Esophagus squamous epithelium (tissue), 5 donors: ENCODE measurements at places on chromosomes 5 and 9.

- H3K27me3 ChIP-seq, result no peaks in the 10 kb centered on the region
- no peak for DNase-seq
- peaks cover 12% of the 10 kb centered on the region for H3K4me1 ChIP-seq
- no peak overlapping the region for H3K4me3 ChIP-seq
- H3K27ac ChIP-seq, result no peak overlapping the region
- H3K36me3 ChIP-seq, result no peaks in the 10 kb centered on the region
Observed at GRCh38 chr5:171424726-171425125, 5.3 kb downstream of the FGF18 start.

DNA sequence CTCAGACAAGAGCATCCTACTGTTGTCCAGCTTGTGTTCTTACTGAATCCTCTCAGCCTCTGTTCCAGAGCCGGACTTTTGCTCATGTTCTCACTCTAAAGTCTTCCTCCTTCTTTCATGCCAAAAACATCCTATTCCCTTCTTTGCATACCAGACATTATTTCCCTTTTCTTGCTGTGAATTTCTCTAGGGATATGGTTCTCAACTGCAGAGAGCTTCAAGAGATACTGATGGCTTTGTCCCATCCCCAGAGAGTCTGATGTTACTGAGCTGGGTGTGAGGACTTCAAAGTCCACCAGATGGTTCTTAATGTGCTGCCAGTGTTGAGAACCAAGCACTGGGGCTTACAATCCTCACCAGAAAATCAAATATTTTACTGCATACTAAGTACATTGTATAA lies 98.6 kb upstream of the FER start:
- H3K27me3 ChIP-seq, result no peaks in the 10 kb centered on the region
- H3K36me3 ChIP-seq, result no peaks in the 10 kb centered on the region
- H3K27ac ChIP-seq, result no peak overlapping the region
- no peaks in the 10 kb centered on the region for H3K4me1 ChIP-seq
- DNase-seq, result no peak

DNA sequence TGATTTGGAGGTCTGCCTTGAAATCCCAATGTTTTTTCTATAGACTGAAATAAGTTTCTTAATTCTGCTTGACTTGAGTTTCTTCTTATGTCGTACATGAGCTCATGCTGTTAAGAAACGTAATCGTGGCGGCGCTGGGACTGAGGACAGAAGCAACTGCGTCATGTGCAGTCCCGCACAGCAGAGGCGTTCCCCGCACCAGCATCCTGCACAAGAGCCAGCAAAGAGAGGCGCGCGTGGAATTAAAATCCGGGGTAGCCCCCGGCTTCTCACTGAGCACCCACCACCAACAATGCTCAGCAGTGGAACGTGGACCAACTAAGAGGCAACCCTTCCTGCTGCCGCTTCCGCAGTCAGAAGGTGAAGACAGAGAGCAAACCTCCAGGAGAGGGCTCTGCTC lies 496.2 kb upstream of the ADAMTS16 start:
- no peaks in the 10 kb centered on the region for H3K36me3 ChIP-seq
- DNase-seq, result no peak
- H3K27ac ChIP-seq, result no peak overlapping the region
- no peaks in the 10 kb centered on the region for H3K4me1 ChIP-seq

DNA sequence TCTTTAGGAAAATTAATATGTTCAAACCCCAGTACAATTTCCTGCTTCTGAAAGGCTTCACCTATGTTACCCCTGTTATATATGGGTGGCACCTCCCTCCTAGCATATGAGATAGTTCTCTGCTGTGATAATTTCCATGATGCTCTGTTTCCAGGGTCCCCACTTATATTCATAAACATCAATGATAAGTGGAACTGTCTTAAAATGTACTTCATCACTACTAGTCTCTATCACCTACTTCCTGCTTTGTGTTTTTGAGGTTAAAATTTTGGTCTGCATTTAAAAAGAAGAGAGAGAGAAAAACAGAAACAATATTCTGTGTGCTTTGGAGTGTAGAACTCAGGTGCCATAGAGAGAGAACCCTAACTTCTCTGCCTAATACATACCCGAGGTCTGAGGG lies 234.7 kb downstream of the HTR1A start:
- H3K4me1 ChIP-seq, result no peaks in the 10 kb centered on the region
- no peaks in the 10 kb centered on the region for H3K27me3 ChIP-seq
- H3K27ac ChIP-seq, result no peak overlapping the region
- no peak for DNase-seq
- no peaks in the 10 kb centered on the region for H3K36me3 ChIP-seq
- H3K4me3 ChIP-seq, result no peak overlapping the region

DNA sequence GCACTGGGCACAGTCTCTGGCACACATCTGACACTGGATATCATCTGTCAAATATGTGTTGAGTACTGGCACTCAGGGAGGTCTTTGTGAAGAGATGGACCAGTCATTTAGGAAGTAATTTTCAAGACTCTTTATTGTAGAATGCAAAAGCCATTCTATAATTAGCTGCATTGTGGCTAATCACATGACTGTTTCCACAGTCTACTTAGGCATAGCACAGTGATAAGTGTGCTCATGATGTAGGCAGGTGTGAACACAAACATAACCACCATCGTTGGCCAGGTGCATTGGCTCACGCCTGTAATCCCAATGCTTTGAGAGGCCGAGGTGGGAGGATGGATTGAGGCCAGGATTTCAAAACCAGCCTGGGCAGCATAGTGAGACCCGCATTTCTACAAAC lies 62.2 kb downstream of the CFAP77 start:
- no peaks in the 10 kb centered on the region for H3K36me3 ChIP-seq
- no peak for DNase-seq
- no peaks in the 10 kb centered on the region for H3K4me1 ChIP-seq
- no peak overlapping the region for H3K27ac ChIP-seq
- H3K27me3 ChIP-seq, result no peaks in the 10 kb centered on the region

- H3K27me3 ChIP-seq, result no peaks in the 10 kb centered on the region
- DNase-seq, result no peak
- H3K4me3 ChIP-seq, result no peak overlapping the region
- no peaks in the 10 kb centered on the region for H3K36me3 ChIP-seq
- H3K4me1 ChIP-seq, result peaks cover 17% of the 10 kb centered on the region
- H3K27ac ChIP-seq, result peak overlapping the region; percentile 62
Observed at GRCh38 chr5:133041910-133042309, 9.9 kb upstream of the HSPA4 start.

DNA sequence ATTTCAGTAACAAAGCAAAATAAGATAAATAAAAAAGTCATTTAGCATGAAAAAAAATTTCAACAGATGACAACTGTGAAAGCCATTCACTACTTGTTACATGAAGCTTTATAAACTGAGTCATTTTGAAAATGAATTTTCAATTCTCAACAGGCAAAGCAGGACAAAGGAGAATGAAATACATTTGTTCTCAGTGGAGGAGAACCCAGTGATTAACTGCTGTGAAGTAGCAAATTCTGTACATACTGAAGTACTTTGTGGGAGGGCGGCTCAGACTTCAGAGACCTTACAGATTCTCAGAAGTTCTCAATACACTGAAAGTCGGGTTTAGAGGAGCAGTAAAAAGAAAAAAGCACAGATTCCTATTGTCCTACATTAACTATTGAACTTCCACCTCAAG lies 21.7 kb downstream of the SKIC3 start:
- no peak overlapping the region for H3K27ac ChIP-seq
- H3K4me3 ChIP-seq, result no peak overlapping the region
- DNase-seq, result no peak
- no peaks in the 10 kb centered on the region for H3K4me1 ChIP-seq
- H3K36me3 ChIP-seq, result peaks cover 97% of the 10 kb centered on the region
- no peaks in the 10 kb centered on the region for H3K27me3 ChIP-seq

GRCh38 chr5:2148312-2149194 lies 265.8 kb upstream of the IRX4 start:
- no peaks in the 10 kb centered on the region for H3K27me3 ChIP-seq
- no peak overlapping the region for H3K4me3 ChIP-seq
- H3K36me3 ChIP-seq, result no peaks in the 10 kb centered on the region
- no peaks in the 10 kb centered on the region for H3K4me1 ChIP-seq
- H3K27ac ChIP-seq, result no peak overlapping the region
- no peak for DNase-seq

GRCh38 chr5:4939042-4939781 lies 200.9 kb upstream of the ADAMTS16 start:
- no peaks in the 10 kb centered on the region for H3K27me3 ChIP-seq
- no peak overlapping the region for H3K4me3 ChIP-seq
- no peak overlapping the region for H3K27ac ChIP-seq
- H3K4me1 ChIP-seq, result no peaks in the 10 kb centered on the region
- DNase-seq, result no peak

DNA sequence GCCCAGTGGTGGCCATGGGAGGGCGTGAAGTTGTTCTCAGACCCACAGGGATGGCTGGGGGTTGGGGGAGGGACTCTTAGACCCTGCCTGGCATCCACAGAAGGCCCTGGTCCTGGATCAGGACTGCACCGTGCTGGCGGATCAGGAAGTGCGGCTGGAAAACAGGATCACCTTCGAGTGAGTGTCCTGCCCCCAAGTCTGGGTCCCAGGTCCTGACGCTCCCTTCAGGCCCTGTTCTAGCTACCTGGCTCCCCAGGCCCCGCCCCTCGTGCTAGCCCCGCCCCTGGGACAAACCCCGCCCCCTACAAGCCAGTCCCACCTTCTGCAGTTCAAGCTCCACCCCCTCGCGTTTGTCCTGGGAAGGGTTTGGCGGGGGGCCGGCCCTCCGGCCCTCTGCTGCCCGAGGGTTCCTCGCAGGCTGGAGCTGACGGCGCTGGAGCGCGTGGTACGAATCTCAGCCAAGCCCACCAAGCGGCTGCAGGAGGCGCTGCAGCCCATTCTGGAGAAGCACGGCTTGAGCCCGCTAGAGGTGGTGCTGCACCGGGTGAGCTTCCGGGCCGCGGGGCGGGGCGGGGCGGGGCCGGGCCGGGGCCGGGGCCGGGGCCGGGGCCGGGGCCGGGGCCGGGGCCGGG lies 12.9 kb downstream of the RGS14 start:
- H3K36me3 ChIP-seq, result no peaks in the 10 kb centered on the region
- H3K27me3 ChIP-seq, result no peaks in the 10 kb centered on the region
- peaks cover 51% of the 10 kb centered on the region for H3K4me1 ChIP-seq
- DNase-seq, result no peak
- peak overlapping the region; percentile 68 for H3K4me3 ChIP-seq
- peak overlapping the region; percentile 93 for H3K27ac ChIP-seq

DNA sequence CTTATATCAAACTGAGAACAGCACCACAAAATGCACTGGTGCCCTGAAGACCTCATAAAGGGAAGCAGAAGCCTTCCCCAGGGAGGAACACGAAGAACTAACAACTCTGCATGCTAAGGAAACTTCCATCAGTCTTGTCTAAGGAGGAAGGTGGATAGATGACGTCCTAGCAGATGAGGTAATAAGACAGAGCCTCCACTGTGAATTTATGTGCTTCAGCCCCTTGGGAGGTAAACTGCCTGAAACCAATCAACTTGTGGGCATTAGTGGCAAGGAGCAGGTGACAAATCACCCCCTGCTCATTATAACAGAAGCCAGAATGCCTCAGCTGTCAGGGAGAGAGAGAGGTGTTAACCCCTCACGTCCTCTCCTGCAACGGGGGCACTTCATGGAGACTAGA lies 48.9 kb upstream of the SPIN1 start:
- DNase-seq, result no peak
- no peak overlapping the region for H3K27ac ChIP-seq
- H3K27me3 ChIP-seq, result peaks cover 13% of the 10 kb centered on the region
- H3K4me1 ChIP-seq, result no peaks in the 10 kb centered on the region
- no peak overlapping the region for H3K4me3 ChIP-seq

- no peak overlapping the region for H3K4me3 ChIP-seq
- H3K27me3 ChIP-seq, result no peaks in the 10 kb centered on the region
- H3K4me1 ChIP-seq, result no peaks in the 10 kb centered on the region
Observed at GRCh38 chr5:110634475-110634874, 92.0 kb downstream of the TMEM232 start.

GRCh38 chr5:59921816-59922215 lies 28.3 kb upstream of the PDE4D start:
- H3K27me3 ChIP-seq, result no peaks in the 10 kb centered on the region
- no peaks in the 10 kb centered on the region for H3K36me3 ChIP-seq
- no peak overlapping the region for H3K4me3 ChIP-seq
- no peak for DNase-seq
- H3K27ac ChIP-seq, result no peak overlapping the region

DNA sequence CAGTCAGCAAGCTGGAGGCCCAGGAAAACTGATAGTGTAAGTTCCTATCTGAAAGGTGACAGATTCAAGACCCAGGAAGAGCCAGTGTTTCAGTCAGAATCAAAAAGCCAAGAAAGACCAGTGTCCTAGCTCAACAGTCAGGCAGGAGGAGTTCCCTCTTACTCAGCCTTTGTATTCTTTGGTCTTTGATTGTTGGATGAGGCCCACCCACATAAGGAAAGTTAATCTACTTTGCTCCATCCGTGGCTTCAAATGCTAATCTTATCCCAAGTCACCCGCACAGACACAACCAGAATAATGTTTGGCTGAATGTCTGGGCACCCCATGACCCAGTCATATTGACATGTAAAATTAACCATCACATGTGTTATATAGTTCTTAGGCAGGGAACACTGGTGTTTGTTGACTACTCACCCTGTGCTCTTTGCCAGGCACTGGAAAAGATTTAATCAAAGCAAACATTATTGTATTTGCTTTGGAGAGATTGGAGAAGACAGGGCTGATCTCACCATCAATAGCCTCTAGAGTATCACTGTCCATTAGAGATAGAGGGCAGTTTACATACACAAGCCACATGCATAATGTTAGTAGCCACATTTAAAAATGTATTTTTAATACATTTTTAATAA lies 96.3 kb upstream of the KCNN2 start:
- no peak overlapping the region for H3K27ac ChIP-seq
- H3K27me3 ChIP-seq, result no peaks in the 10 kb centered on the region
- no peak for DNase-seq

DNA sequence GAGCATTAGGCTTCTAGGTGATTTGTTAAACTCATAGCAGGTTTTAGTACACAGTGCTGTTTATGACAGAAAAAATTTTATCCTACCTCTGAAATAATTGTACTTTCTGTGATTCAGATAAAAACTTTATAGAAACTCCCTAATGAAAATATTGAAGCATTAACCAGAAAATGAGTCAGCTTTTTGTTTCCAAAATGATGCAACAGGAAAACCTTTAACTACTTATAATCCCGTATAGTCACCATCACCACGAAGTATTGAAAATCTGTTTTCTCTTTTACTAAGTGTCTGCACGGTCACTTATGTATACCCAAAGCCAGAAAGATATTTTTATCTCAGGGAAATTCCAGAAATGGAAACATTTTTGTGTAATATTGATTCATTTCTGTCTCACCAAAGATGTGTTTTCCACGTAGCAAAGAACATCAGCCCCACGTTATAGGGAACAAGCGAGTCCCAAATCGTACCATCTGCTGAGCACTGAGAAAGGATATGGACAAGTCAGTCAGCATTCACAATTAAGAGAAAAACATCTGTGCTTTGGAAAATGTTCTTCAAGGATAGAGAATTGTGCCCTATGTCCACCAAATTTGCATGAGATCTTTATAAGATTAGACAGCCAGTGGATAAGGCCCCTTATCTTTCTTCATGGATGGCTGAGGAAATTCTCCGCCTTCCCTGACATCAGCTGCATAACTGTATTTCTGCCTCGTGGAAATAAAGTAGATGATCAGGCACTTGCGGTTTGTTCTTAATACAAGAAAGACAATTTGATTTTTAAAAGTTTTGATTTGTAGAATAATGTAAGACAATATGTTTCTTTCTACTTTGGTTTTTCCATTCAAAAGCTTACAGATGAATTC lies 41.9 kb downstream of the TNFAIP8 start:
- no peak overlapping the region for H3K4me3 ChIP-seq
- H3K36me3 ChIP-seq, result peaks cover 6% of the 10 kb centered on the region
- peak overlapping the region; percentile 38 for H3K27ac ChIP-seq

GRCh38 chr5:19577882-19578281 lies 410.1 kb downstream of the CDH18 start:
- H3K27ac ChIP-seq, result no peak overlapping the region
- H3K4me3 ChIP-seq, result no peak overlapping the region
- H3K36me3 ChIP-seq, result no peaks in the 10 kb centered on the region
- no peak for DNase-seq
- no peaks in the 10 kb centered on the region for H3K27me3 ChIP-seq
